ENCODE measurements at places on chromosomes 13 and 19. TPM values are rescaled to one million over a fixed set of nuclear protein-coding genes. Genes with fewer than 3 reads are reported as not detected.

DNA sequence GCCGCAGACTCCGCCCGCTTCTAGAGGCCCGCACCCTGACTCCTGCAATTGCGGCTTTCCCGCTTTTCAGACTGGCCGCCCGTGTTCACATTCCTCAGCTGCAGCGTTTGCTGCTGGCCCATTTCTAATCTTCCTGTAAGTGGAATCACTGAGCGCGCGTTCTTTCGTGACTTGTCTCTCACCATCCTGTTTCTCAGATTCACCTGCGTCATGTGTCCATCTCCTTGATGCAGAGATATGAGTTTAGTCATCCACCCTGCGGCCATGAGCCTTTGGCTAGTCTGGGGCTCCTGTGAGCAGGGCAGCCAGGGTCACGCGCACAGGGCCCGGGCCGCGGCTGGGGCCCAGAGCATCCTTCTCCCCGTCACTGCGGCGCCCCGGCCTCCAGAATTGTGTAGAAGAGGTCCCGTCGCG is 110.0 kb downstream of the CRYL1 start:
- no peak for DNase-seq

DNA sequence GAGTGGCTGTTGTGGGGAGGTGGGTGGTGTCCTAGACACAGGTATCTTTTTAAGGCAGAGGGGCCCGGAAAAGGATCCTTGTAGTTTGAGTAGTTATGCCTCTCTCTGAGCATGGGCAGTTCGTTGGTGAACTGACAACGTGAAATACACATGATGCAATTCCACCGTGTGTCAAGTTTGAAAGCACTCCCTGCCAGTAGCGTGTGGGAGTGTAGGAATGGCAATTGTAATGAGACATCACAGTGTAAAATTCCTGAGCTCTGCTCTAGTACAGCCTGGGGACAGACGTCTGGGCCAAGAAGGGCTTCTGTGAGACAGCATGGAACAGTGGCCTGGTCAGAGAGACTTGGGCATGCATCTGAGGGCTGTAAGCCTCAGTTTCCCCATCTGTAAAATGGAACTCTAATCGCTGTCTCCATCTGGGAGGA is 10.4 kb upstream of the ASF1B start:
- peak; percentile 7 for DNase-seq

GRCh38 chr19:54380897-54381296 is 16.2 kb upstream of the LAIR1 start:
- DNase-seq = no peak

DNA sequence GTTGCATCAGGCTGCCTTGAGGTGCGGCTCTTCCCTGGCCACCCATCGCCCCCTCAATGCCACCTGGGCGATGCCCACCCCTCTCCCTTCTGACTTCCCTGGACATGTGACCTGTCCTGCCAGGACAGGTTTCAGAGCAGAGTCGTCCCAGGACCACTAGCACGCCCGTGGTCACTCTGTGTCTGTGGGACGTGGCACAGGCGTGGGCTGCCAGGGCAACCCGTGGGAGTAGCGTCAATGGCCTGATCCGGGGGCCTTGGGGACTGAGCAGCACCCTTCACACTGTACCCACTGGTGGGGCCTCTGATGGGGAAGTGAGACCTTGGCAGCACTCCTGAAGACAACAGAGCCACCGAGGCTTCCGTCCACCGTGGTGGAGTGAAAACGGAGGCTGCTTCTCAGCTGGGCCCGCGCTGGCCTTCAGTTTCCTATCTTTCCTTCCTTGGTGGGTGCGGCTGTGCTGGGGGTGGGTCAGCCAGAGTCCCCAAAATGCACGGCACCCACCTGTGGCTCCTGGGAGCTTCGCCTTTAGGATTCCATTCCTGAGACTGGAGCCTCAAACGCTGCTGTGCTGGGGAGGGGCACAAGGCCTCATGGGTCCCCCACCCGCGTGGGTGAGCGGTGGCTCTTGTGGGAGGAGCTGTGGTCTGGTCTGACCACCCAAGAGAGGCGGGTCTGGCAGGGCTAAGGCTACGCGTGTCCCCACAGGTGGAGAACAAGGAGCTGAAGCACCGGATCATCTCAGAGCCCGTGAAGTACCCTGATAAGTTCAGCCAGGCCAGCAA is 26.7 kb upstream of the TMEM255B start:
- no peak for DNase-seq

GZMM gene
- 25.3 TPM for total RNA-seq
